ENCODE measurements at places on chromosomes 5 and 9. TPM values are rescaled to one million over a fixed set of nuclear protein-coding genes. Genes with fewer than 3 reads are reported as not detected.

The CAMK2A gene
- 0.47 TPM for total RNA-seq

The DNM1 gene
- 63.7 TPM for total RNA-seq

The ADAMTSL2 gene
- total RNA-seq, result under 0.01 TPM

The ABO gene
- total RNA-seq, result not detected

The NPDC1 gene
- 13.1 TPM for total RNA-seq

The IFNK gene
- total RNA-seq, result not detected

The LHX6 gene
- total RNA-seq, result not detected

The SLC28A3 gene
- total RNA-seq, result 0.16 TPM

The SPINK6 gene
- total RNA-seq, result not detected

The RANBP6 gene
- 24.5 TPM for total RNA-seq

The RELL2 gene
- total RNA-seq, result 0.77 TPM

The RAD17 gene
- 11.6 TPM for total RNA-seq

The CARD9 gene
- total RNA-seq, result 0.79 TPM

The FOXD4L5 gene
- 0.09 TPM for total RNA-seq

The PCDHGA12 gene
- 7.4 TPM for total RNA-seq
